NCI-H526 (cell line): ENCODE measurements at places on chromosomes 13 and 19.
A peak's percentile ranks its signal among the peaks of the same experiment; 100 is the strongest.

DNA sequence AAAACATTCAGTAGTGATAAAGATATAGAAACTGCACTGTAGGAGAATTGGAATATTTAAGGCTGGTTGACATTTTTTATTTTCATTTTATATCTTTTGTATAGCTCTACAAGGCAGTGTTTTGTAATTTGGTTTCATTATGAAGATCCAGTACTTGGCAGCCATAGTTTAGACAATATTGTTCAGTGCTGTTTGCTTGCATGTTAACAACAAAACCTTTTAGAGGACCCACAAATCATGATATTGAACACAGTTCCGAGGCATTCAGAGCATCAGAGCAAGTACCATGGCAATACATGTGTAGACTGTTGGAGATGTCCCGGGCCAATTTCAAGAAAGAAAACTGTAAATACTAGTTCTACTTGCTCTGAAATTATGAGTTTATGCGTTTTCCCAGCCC is 25.6 kb upstream of the GARRE1 start:
- DNase-seq = no peak

- DNase-seq = no peak
Observed at GRCh38 chr19:19542507-19542906, 4.4 kb downstream of the CILP2 start.

- no peak for DNase-seq
Observed at GRCh38 chr13:114063545-114064449, 68.6 kb downstream of the RASA3 start.

- DNase-seq = no peak
Observed at GRCh38 chr13:112466132-112467058, 90.2 kb downstream of the SPACA7 start.

- peak; percentile 67 for DNase-seq
Observed at GRCh38 chr19:12834976-12835757, 788 bp upstream of the RTBDN start.

DNA sequence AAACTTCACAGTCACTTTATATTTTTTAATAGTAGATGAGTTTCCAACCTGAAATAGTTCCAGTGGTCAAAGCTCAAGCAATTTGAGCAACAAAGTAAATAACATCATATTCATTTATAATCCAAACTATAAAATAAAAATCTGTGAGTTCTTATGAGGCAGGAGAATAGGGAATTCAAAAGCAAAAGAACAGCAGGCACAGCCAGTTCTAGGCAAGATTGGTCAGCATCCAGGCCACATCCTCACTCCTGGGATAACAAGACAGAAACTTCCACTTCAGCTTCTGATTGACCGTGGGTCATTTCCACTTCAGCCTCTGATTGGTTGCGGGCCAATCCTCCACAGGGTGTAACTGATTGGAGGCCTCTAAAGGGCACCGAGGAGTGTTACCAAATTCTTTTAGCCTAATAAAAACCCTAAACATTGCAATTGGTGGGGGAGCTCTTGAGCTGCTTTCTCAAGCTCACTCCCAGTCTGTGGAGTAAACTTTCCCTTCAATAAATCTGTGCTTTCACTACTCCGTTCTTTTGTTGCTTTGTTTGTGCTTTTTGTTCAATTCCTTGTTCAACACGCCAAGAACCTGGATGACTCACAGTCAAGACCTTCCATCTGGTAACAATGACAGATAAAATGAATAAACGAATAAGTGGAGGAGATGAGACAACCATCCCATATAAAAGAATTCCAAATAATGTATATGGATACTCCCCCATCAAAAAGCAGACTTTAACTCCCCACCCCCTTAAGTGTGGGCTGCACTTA is 42.6 kb upstream of the AMER2 start:
- DNase-seq = no peak

DNA sequence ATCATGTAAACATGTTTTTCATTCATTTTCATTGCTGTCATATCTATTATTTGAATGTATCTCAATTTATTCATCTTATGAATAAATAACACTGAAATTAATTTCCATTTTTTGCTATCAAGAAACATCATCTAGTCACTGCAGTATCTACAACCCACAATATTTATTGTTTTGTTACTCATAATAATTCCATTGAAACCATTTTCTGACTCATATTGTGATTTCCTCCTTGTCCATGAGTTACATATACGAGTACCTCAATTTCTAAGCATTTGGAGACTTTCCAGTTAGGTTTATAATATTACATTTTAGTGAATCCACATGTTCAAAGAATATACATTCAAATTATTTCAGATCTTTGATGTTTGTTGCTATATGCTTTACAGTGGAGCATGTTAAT is 1524.0 kb downstream of the SLITRK1 start:
- DNase-seq = no peak
